Suppressor macrophage treated with lipopolysaccharide for 1 hour (primary cell): ENCODE measurements at places on chromosomes 11 and 22.
A peak's percentile ranks its signal among the peaks of the same experiment; 100 is the strongest.

- DNase-seq = no peak
These were observed 8.0 kb downstream of the POU2AF1 start for GRCh38 chr11:111370902-111371578.

- peak; percentile 57 for DNase-seq
These were observed 21.3 kb downstream of the PHF21A start for GRCh38 chr11:46099963-46100316.

DNA sequence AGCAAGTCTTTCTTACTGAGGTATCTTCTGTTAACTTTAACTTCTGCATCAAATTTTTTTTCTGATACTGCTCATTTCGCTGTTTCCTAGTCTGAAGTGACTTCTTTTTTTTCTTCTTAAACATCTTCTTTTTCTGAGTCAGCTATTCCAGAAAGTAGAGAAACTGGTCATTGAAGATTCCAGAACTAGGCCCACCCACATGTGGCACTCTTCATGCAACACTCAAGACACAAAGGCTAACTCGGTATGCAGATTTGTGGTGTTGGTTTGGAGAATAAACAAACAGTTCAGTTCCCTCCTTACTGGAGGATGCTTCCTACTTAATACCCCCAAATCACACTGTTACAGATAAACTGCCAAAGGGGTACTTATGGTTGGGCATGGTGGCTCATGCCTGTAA lies 25.2 kb upstream of the MTCH2 start:
- no peak for DNase-seq

DNA sequence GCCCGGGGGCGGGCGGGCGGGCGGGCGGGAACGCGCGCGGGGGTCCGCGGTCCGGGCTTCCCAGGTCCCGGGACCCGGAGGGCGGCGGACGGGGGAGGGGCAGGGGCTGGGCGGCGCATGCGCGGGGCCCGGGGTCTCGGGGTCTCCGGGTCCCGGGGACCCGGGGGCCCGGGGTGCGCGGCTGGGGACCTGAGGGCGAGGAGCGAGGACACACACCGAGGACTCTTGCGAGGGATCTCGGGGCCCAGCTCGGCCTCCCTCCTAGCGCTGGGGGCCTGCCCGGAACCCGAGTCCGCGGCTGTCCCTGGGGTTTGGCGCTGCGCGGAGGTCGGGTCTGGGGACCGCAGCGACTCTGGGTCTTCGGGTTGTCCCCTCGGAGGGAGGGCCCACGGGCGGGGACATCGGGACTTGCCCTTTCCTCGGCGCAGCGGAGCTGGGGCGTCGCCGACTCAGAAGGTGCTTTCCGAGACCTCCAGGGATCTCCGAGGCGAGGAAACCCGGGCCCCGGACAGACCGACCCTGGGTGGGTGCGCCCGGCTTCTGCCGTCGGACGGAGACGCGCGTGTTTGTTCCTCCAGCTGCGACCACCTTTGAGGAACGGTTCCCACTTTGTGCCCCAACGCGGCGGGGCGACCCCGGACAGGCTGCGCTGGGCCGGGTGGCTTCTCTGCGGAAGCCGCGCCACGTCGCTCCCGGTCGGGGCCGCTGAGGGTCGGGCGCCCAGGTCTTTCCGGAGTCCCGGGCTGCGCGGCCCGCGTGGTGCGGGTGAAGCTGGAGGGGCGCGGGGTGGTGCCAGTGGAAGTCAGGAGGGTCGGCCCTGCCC lies 540 bp downstream of the PPARA start:
- peak; percentile 85 for DNase-seq

GRCh38 chr11:67501854-67502253 lies 3.3 kb downstream of the PITPNM1 start:
- no peak for DNase-seq

DNA sequence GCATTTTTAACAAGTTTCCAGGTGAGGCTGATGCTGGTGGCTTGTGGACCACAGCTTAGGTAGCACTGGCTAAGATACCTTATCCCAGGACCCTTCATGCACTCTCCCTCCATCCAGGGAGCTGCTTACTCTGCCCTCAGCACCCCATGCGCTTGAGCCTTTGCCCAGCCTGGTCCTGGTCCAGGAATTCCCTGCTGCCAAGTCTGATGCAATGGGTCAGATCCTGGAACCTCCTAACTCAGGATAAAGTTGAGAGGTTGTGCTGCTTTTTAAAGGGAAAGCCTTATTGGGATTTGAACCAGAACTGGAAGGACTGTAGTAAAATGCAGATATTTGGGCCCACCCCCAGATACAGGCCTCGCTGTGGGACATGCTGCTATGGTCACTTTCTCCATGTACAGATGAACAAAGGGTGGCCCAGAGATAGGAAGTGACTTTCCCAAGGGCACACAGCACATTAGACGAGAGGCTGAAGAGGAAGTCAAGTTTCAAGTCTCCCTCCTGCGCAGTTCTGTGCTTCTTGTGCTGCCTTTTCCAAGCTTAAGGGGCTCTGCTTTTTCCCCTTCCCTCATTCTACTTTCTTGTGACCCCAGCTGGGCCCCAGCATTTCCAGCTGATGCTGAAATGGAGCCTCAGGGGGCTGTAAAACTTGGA lies 824 bp upstream of the LGALS12 start:
- DNase-seq = peak; percentile 35

DNA sequence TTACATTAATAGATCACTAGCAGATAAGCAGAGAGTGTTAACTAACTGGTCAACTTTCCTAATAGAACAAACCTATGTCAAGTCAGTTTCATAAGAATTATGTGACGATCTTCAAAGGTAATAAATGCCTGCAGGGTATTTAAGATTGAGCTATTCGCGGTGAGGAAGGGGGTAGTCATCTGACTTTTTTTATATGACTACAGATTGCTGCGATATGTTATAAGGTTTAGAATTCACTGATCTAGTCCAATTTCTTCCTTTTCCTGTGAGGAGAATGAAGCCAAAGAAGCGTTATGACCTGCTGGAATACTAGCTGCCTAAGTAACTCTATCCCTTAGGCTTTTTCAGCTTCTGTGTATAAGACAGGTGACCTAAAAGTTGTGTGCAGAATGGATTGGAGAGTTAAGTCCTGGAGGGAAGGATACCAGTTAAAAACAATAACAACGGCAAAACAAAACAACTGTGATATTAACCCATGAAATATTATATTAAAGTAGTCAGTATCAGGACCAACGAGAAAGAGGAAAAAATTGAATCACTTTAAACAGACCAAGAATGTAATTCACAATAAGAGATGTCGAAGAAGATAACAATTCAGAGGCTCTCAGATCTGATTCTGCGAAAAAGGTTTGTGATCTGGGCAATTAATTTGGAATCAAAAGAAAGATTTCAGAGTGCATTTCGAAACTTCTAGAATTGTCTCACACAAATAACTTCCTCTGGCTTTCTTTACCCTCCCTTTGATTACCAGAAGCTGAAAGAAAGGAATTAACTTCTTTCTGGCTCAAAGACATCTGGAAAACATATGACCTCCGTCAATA lies 630 bp downstream of the CASP4 start:
- DNase-seq = no peak

DNA sequence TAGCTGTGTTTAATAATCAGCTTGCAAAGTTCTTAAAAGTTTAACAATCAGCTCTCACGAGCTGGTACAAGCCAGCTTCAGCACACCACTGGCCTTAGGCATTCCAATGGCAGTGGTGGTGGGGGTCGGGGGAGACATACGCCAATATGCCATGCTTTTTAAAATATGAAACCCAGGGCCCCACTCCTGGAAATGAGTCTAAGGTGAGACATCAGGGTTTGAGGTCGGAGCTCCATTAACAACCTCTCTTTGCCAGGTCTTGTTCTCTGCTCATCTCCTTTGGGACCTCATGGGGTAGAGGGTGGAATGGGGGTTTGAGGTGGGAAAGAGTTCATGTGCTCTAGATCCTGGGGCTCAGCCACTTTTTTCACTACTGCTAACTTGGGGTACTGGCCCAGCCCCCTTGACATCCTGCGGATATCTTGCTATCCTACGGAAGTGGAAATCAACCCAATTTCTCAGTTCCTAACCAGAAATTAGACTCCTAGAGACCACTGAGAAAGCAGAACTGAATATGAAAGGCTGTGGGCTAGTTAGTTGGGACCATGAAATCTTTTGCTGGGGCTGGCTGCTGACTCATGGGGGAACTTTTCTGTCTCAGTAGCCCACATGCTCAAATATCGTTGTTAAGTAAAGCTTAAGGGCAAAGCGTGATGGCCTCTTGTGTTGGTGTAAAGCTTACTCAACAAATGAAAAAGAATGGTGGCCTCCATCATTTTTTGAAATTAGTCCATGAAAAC lies 90.1 kb downstream of the PDHX start:
- DNase-seq = peak; percentile 94

GRCh38 chr22:48646216-48646925 lies 1181.3 kb downstream of the BRD1 start:
- DNase-seq = no peak

GRCh38 chr11:19420868-19421533 lies 180.3 kb upstream of the E2F8 start:
- DNase-seq = no peak

DNA sequence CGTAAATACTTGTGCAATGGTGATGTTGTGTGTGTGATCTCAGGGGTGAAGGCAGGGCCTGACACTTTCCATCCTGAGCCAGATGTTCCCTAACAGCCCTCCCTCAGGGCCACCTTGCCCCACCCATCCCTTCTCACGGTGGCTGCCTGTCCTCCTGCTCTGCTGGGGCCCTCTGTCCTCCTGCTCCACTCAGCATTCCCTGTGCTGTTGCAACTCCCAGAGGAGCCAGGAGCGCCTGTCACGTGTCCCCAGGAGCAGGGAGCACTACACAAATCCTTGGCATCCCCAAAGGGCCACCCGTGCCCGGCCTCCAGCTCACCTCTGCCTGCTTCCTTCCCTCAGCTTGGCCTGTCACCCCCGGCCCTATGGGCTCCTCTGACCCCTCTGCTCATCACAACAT lies 10.2 kb upstream of the CSNK1E start:
- no peak for DNase-seq

- DNase-seq = no peak
These were observed 145.7 kb upstream of the NECTIN1 start for GRCh38 chr11:119874660-119875238.

- no peak for DNase-seq
These were observed 21.0 kb downstream of the ZNRF3 start for GRCh38 chr22:28904211-28904896.

- DNase-seq = peak; percentile 45
These were observed 64.0 kb downstream of the SCN3B start for GRCh38 chr11:123590296-123590912.

- DNase-seq = no peak
These were observed 88.5 kb upstream of the ALX4 start for GRCh38 chr11:44398266-44399030.

GRCh38 chr11:74339619-74340018 lies 28.2 kb upstream of the P4HA3 start:
- no peak for DNase-seq

- no peak for DNase-seq
These were observed 46.9 kb upstream of the PICALM start for GRCh38 chr11:86115542-86116385.

GRCh38 chr11:69159150-69159852 lies 3.6 kb downstream of the SMIM38 start:
- DNase-seq = no peak

GRCh38 chr11:115996125-115996807 lies 492.1 kb upstream of the CADM1 start:
- peak; percentile 30 for DNase-seq

- DNase-seq = peak; percentile 9
These were observed 122.1 kb downstream of the CSNK2A3 start for GRCh38 chr11:11230802-11231562.

DNA sequence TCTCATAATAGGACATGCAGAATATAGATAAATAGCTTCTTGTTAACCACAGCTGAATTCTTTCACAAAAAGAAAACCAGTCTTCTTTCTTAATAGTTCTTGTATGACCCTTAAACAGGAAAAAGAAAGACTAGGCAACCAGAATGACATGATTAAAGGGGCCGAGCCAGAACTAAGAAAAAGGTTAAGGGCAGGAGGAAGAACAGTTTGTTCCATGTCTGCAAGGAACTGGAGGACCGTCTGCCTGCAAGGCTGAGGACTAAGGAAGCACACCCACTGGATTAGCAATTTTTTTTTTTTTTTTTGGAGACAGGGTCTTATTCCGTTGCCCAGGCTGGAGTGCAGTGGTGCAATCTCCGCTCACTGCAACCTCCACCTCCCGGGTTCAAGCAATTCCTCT lies 26.0 kb upstream of the TMPRSS5 start:
- DNase-seq = no peak

DNA sequence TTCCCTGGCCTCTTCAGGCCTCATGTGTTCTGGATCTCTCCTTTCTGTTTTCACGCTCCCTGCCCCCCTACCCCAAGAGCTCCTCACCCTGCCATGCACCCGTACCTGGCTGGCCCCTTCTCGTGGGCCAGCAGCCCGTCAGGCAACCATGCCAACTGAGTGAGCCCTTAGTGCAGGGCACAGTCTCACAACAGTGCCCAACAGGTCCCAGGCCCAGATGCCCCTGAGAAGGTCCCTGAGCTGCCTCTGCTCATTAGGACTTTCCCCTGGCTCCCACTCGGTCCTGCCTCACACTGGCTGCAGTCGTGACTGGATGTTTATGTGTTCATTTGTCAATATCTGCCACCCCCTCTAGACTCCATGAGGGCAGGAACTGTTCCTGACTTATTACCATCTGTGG lies 44.8 kb upstream of the IGSF9B start:
- DNase-seq = no peak

GRCh38 chr22:30969532-30970355 lies 679 bp downstream of the TUG1 start:
- DNase-seq = peak; percentile 80

DNA sequence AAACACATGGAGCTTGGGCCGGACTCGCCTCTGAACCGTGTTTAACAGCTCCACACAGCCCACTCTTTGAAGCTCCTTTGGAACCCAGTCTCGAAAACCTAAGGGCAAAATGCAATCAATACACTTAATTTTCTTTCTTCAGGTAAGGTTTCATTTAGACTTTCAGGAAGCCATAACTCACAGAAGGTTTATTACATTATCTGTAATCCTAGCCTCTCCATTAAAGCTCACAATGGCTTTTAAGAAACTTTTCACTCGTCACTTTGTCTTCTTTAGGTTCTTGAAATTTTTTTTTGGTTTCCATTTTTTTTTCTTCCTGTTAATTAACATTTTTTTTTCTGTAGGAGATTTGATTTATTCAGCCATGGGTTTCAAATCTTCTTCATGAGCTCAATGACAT lies 91.3 kb downstream of the ARL14EP start:
- DNase-seq = no peak

- DNase-seq = peak; percentile 23
These were observed 1.7 kb downstream of the ADAMTS15 start for GRCh38 chr11:130449996-130450769.

- DNase-seq = peak; percentile 70
These were observed 37.6 kb downstream of the LIF start for GRCh38 chr22:30208631-30209603.
